Motor neuron (in vitro differentiated cells): ENCODE measurements at places on chromosomes 5 and 9.
A peak's percentile ranks its signal among the peaks of the same experiment; 100 is the strongest.

DNA sequence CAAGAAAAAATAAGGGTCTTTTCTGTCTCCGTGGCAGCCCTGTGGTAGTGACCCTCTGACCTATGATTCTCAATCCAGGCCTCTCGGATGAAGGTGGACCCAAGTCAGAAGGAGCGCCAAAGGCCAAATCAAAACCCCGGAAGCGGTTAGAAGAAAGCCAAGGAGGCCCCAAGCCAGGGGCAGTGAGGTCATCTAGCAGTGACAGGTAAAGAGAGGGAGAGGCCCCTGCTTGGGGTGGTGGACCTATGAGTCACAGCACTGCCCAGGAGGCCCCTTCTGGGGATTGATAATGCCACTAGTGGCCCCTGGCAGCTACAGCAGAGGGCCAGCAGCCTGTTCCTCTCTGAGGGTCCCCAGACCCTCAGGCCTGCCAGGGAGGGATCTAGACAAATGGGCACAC, 6.4 kb upstream of the SLC2A8 start:
- ATAC-seq: peak; percentile 39

DNA sequence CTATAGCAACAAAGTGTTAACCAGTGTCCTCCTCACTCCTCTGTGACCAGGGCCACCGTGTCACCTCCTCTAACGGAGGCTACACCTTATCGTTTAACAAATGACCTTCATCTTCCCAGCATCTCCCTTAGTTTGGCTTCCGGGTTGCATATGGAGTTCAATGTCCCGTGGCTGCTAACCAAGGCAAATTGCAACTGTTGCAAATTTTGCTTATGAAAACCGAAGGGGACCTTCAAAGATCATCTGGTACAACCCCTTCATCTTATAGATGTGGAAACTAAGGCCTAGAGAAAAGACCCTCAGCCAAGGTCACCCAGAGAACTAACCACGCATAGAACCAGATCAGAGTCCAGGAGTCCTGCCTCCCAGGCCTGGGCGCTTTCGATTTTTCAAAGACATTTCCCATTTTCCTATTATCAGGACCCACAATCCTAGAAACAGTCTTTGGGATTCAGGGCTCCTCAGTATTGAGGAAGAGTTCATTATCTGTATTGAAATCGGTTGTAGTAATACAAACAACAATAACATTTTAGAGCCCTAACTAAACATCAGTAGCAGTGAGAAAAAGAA, 1.4 kb downstream of the PRELID2 start:
- ATAC-seq: no peak

DNA sequence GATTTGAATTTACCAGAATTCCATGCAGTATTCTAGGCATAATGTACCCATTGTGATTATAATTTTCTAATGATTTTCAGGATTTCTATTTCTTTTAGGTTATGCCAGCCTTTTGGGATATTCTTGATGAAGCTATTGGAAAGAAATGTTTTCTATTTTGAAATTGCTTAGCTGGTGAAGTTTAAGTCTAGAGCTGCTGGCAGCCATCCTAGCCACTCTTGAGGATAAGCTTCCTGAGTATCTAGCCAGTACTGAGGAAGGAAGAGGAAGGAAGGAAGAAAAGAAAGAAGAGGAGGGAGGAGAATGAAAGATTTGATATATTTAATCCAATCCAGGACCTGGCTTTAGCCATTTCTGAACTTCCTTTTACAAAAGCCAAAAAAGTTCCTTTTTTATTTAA, 142.1 kb upstream of the DAB2 start:
- no peak for ATAC-seq

- ATAC-seq: peak; percentile 52
Measured at GRCh38 chr9:130138171-130138653, 34.0 kb upstream of the NCS1 start.

DNA sequence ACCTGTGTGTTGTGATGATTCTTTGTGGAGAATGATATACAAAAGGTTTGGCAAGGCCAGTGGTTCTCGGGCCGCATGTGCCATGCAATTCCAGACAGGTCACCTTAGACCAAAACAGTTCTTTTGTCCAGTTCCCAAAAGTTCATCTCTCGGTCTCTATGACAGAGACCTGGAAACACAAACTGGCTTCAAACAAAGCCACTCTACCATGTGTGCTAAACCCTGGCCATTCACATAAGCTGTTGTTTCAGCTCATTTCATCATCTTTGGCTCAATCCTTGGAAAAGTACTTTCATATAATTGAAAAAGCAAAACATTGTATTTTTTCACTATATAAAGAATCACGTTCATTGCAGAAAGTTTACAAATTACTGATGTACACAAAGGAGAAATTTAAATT, 210.5 kb upstream of the SEMA6A start:
- peak; percentile 77 for ATAC-seq

DNA sequence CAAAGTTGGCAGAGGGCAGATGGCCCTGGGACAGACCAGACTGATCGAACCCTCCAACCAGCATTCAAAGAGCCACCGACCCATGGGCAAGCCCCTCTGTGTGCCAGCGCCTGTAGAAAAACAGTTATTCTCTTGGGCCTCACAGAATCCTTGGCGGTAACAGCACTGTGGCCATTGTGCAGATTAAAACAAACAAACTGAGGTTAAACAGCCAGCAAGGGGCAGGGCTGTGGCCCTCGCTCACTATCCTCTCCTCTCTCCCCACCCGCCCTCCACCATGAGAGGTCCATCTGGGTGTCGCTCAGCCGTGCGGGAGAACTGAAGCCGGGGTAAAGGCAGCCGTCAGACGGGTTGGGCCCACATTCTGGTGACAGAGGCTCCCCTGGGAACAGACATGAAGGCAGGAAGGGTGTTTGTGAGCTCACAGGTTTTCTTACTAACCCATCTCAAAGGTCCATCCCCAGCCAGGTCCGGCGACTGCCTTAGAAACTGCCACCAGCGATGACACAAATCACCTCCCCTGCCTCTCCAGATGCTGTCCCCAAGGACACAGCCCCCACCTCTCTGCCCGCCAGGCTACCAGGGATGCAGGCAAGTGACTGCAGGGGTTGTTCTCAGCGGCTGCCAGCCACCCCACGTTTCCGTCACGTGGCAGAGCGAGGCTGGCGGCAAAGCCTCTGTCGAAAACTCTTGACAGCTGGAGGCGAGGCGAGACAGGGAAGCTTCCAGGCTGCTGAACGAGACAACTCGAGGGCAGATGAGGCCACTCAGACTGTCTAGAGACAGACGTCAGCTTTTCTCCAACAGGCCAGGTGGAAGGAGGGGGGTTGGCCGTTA, 75.8 kb upstream of the SARDH start:
- ATAC-seq: peak; percentile 91

GRCh38 chr5:62306896-62307689, 1.1 kb downstream of the KIF2A start:
- peak; percentile 3 for ATAC-seq

- ATAC-seq: peak; percentile 85
Measured at GRCh38 chr5:170638454-170639220, 134.8 kb downstream of the KCNIP1 start.
